ENCODE measurements at places on chromosomes 13 and 19.

- no peak for DNase-seq
Measured at GRCh38 chr13:86579662-86580061, 780.4 kb upstream of the SLITRK6 start.

DNA sequence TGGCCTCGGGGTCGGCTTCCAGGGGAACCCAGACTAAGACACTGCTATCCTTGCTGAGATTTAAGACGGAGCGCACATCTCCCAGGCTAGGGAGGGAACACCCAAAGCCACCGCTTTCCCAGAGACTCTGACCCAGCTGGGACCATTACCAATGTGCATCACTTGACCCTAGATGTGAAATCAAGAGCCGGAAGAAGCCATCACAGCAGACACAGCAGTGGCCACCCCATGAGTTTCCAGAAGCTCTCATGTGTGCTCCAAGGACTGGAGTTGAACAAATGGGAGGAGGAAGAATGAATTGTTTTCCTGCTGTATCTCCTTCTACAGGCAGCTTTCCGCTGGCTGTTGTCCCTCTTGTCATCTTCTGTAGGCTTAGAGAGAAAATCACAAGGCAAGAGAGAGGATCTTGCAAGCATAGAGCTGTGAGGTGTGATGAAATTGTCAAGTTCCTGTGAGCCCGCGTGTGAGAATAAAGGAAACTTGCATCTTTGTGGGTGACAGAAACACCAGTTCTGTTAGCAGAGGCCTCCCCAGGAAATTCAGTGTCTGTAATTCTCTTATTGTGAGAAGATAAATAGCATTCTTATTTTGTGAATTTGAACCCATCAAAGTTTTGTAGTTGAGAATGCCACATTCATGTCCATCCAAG is 711.8 kb downstream of the UQCRFS1 start:
- no peak for DNase-seq

DNA sequence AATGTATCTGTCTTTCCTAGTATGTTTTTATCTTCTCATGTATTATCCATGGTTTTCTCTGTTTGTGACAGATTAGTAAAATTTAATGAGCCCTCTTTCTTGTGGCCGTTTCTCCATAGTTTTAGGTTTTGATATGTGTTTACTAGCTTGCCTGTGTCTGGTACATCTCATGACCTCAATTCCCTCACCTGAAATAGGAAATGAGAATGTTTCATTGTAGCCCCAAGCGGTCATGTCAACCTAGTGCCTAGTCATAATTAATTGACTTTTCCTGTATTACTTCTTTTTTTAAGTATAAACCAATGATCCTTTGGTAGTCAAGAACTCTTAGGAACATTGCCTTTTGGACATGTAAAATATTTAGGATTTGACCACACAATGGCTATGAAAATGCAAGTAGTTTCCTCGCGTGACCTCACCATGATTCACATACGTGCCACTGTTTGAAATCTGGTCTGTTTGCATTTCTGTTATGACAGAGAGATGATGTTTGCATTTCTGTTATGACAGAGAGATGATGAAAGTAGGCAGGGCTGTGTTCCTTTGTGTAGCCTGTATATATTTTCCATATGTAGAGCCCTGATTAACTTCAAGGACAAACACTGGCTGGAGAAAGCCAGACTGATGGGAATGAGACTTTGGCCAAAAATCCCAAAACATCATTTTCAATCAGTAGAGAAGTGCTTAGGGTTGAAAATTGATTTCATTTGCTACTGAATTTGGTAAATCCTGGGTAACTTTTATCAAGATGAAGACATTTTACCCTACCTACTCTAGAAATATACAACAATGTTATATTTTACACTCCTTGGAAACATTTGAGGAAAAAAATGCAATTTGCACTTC is 104.8 kb downstream of the TNFRSF19 start:
- DNase-seq: no peak

DNA sequence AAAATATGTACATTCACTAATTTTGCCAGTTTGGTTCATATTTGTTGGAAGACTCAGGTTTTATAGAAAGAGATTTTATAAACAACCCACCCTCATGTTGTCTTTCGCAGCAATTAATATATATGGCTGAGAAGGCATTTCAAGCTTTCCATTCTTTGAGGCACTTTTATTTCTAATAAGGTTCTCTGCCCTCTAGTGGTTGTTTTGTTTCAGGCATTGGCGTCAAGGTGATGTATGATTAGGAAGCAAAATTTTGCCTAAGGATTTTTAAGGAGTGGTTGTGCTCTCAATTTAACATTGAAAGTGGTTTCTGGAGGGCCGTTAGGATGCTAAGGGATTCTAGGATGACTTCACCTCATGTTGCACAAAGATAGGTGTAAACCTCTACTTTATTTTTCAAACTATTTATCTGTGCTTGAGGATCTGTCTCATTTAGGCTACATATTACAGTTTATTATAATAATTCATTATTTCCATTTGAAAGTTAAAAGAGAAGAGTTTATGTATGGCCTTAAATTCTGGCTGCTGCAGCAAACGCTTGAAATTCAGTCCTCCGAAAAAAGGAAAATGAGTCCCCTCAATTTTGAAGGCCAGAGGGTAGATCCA is 35.9 kb downstream of the OXGR1 start:
- DNase-seq: no peak

DNA sequence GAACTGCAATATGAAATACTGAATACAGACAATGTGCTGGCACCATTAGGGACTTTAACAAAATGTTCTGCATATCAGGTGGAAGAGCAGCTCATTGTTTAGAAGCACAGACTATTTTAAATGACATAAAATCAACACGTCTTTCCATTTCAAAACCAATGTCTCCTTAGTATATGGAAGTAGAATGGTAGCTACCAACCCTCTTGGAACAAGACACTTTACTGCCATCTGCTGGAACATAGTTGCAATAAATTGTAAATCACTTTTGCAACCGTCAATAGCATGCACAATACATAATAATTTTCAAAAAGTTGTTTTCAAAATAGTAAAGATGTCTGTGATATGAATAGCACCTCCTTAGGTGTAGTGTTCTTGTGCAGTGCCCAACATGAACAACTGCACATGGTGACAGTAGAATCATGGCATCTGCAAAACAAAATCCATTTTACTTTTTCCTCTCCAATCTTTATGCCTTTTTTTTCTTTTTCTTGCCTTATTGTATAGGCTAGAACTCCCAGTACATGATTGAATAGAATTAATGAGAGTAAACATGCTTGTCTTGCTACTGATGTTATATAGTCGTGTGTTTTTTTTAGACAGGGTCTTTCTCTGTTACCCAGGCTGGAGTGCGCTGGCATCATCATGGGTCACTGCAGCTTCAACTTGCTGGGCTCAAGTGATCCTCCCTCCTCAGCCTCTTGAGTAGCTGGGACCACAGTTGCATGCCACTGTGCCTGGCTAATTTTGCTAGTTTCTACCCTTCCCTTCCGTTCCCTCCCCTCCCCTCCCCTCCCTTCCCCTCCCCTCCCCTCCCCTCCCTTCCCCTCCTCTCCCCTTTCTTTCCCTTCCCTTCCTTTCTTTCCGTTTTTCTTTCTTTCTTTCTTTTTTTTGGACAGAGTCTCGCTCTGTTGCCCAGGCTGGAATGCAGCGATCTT is 7.8 kb upstream of the LYPD5 start:
- no peak for DNase-seq

DNA sequence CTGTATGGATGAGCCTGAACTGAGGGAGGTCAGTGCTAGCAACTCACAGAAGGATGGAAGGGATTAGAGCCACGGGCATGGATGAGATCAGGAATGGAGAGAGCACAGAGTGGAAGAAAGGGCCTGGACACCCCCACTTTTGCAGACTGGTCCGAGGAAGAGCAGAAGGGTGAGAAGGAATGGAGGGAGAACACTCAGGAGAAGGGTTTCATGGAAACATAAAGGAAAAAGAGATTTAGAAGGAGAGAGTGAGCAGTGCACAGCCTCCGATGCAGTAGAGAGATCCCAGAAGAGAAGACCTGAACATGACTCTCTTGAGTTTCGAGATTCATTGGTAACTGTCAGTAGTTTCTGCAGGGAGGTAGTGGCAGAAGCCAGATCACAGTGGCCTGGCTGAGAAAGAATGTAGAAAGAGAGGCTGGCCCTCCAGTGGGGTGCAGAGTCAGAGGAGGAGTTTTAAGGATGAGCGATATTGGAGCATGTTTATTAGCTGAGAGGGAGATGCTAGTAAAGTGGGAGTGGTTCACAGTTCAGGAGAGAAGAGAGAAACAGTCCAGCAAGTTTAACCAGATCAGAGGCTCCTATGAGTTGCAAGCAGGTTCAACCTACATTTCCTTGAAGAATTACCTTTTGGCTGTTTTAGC is 108.9 kb downstream of the ZAR1L start:
- DNase-seq: no peak

DNA sequence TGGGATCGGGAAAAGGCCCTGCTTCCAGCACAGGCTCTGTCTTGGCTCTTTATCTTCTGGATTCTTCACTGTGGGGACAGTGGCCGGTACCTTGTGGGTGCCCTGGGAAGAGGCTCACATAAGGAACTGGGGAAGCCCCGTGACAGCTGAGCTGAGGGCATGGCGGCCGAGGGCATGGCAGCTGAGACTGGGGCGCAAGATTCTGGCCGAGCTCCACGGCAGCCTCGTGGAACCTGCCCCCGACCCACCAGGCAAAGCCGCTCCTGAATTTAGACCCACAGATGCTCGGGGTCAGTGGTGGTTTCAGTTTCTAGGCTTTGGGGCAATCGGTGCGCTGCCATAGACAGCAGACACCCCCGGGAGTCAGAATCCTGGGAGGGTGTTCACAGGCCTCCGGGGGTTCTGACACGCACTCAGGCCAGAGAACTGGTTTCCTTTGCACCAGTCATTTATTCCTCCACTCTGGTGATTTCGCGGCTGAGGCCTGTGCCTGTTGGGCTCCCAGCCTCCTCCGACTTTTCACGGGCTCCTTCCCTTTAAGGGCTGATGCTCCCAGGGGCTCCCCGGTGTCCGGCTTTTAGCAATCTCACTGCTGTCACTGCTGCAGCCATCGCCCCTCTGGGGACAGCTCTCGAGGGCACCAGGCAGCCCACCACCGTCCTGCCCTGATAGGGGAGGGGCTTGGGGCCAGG is 117.6 kb downstream of the TEX29 start:
- no peak for DNase-seq

DNA sequence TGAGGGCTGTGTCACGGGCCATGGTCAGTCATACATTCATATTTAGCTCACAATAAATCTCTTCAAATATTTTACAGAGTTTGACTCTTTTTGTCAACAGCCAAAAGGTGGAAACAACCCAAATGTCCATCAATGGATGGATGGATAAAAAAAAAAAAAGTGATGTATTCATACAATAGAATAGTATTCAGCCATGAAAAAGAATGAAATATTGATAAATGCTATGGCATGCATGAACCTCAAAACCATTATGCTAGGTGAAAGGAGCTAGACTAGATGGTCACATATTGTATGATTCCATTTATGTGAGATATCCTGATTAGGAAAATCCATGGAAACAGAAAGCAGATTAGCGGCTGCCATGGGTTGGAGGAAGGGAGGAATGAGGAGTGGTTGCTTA is 16.2 kb downstream of the ADGRE2 start:
- no peak for DNase-seq

GRCh38 chr19:48258350-48258749 is 2.6 kb upstream of the CARD8 start:
- DNase-seq: no peak

DNA sequence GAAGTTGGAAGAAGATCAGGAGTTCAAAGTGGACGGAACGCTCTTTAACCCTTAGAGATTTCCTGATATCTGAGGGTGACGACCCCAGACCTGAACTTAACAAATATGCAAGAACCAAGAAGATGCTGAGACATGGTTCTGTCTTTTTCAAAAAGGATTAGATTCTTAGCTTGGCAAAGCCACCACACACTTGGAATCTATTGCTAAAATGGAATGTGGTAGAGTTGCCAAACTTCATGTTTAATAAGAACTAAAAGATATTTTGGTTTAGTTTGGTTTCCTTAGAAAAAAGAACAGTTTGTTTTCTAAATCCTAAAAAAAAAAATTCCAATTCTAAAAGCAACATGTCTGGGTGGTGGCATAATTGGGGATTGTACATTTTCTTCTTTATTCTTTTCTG is 29.5 kb downstream of the UNC13A start:
- DNase-seq: no peak

- DNase-seq: no peak
Measured at GRCh38 chr19:35977446-35978222, 17.4 kb upstream of the SDHAF1 start.

DNA sequence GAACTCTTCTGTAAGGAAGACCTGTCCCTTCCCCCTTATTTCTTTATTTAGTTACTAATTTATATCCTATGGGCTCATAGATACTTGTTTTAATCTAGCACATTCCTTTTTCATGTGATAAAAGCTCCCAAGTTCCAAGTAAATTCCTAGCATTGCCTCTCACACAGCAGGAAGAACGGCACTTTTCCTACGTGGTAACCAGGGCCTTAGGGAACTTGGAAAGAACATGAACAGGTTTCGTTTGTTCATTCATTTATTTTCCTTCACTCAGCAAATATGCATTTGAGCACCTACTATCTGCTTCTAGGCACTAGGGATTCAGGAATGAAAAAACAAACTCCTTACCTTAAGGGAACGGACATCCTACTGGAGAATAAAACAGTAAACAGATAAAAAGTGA is 125.1 kb downstream of the SIPA1L3 start:
- no peak for DNase-seq

DNA sequence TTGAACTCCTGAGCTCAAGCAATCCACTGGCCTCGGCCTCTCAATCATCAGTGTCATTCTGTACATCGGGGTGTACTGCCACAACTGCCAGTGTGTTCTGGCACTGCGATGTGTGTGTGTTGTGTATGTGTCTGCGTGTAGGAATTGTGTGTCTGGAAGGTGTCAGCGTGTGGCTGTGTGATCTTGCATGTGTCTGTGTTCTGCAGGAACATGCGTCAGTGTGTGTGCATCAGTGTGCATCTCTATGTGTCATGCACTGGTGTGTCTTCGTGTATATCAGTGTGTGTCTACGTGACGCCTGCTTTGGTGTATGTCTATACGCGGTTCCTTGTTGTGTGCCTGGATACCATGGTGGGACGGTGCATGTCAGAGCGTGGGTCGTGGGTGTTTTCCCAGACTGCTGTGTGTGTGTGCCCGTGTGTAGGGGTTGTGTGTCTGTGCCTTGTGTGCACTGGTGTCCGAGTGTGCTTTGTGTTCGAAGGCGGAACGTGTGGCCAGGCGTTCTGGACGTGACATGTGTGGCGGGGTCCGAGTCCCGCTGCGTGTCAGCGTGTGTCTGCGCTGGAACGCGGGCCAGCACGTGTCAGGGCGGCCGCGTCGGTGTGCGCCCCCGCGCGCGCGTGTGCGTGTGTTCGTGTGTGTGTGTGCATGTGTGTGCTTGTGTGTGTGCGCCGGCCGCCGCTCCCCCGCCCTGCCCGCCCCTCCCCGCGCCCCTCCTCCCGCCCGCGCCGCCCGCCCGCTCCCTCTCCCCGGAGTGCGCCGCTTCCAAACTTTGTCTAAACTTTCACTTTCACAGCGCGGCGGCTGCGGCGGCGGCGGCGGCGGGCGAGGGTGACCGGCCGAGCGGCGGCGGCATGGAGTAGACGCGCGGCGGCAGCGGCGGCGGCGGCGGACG is at the start of gene NFIX:
Gene NFIX (plus strand): TSS at position 775 of the 895 bp plus-strand sequence. CDS start 363 bp downstream, outside the sequence.
- peak; percentile 25 for DNase-seq

GRCh38 chr19:48660852-48661710 is 11.7 kb downstream of the NTN5 start:
- DNase-seq: peak; percentile 51

Measured in substantia nigra (tissue), 51 donors.